Activated naive CD4-positive, alpha-beta T cell (primary cell): ENCODE measurements at places on chromosomes 6 and 20.

- DNase-seq, result no peak
Observed at GRCh38 chr6:41720262-41720620, 15.2 kb downstream of the TFEB start.

GRCh38 chr6:3287976-3288707 lies 29.4 kb downstream of the PSMG4 start:
- DNase-seq, result no peak

GRCh38 chr6:143166247-143166695 lies 105.6 kb downstream of the AIG1 start:
- DNase-seq, result no peak

- no peak for DNase-seq
Observed at GRCh38 chr6:151137542-151137941, 102.2 kb upstream of the AKAP12 start.

GRCh38 chr6:163165922-163166321 lies 248.6 kb upstream of the QKI start:
- DNase-seq, result no peak

DNA sequence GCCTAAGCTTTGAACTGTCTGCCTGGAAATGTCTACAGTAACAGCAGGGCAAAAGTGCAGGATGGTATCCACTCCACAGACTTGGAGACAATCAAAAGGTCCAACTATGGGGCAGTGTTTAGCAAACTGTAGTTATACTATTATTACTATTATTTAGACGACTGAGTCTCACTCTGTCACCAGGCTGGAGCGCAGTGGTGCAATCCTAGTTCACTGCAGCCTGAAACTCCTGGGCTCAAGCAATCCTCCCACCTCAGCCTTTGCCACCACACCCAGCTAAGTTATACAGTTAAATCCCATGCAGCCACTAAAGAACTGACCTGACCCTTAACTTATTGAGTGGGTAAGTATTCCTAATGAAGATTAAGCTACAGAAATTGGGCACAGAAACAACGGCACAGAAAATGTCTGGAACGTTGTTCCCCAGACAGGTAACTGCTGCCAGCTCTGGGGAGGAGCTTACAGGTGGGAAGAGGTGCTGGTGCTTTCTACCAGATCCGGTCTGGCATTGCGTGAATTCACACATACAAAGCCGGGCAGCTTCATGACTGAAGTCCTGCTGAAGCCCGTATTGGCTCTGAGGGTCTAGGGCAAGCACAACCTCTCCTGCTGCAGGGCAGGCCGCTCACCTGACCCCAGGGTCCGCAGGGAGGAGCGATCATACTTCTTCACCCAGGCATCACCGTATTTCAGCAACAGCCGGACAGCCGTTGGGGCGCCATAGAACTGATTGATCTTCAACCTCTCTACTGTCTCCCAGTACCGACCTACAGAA lies 27.0 kb upstream of the APMAP start:
- DNase-seq, result no peak

DNA sequence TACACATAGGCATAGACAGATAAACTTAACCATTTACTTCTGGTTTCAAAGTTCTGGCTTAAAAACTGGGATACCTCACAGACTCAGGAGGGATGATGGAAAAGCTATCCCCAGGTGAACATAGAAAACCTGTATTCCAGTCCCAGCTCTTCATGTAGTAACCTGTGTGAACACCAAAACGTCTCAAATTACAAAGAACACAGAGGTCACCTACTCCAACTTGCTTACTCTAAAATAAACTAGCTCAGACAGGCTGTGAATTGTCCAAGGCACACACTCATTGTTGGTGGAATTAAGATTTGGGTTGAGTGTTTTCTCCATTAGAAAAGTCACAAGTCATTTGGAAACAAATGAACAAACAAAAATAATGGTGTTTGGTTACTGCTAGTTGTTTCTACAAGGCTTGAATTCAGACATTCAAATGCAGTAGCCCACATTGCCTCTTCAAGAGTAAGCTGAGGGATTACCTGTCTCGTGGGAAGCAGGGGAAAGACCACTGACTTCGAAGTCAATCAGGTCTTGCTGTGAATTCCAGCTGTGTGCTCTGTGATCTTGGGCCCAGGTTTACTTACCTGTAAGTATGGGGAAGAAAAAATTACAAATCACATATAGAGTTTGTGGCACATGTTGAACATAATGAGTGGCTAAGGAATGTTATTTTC lies 48.2 kb upstream of the LRRC1 start:
- DNase-seq, result no peak

GRCh38 chr6:10535193-10535592 lies 14.0 kb downstream of the GCNT2 start:
- DNase-seq, result no peak

DNA sequence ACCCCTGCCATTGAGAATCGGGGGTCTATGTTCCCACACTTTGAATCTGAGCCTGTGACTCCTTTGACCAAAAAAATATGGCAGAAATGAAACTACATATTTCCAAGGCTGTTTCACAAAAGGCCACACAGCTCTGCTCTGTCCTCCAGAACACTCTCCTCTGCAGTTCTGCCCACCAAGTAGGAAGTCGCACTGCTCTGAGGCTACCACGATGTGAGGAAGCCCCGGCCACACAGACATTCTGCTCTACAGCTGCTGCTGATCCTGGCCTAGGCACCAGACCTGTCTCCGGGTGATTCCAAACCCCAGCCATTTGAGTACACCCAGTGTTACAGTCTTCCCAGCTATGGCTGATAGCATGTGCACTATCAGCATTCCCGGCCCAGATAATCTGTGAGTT lies 85.1 kb downstream of the LYRM4 start:
- DNase-seq, result no peak

DNA sequence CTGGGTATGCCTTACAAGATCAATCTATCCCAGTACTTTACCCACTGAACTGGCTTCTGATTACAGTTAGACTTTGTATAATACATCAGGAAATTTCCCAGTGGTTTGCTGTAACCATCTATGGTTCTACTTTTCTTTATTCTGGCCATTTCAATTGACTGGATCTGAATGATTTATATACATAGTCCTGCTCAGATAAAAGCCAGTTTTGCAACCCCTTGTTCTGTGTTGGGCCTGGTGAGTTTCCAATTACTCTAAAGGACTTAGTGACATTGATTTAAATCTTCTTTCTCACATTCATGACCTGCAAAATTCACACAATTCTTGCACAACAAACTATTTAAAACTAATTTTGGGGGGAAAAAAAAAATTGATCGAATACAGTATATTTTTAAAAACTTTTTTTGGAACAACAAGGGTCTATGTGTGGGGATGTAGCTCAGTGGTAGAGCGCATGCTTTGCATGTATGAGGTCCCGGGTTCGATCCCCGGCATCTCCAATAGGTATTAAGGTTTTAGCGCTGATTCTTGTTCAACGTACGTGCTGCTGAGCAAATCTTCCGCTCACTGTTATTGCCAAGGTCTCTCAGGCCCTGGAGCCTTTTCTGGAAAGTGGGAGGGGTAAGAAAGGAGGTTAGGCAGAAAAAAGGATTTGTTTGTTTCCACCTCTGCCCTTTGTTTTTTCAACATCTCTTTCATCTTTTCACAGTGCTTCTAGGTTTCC lies 117.5 kb downstream of the GPX5 start:
- DNase-seq, result no peak

- peak; percentile 29 for DNase-seq
Observed at GRCh38 chr20:50794181-50794845, 548 bp upstream of the BCAS4 start.

- no peak for DNase-seq
Observed at GRCh38 chr6:25402125-25402524, 123.0 kb downstream of the CARMIL1 start.

GRCh38 chr6:32685603-32686002 lies 19.1 kb upstream of the HLA-DQB1 start:
- DNase-seq, result no peak

- no peak for DNase-seq
Observed at GRCh38 chr20:44029848-44030230, 115.2 kb downstream of the TOX2 start.

- no peak for DNase-seq
Observed at GRCh38 chr20:2507875-2508630, 662 bp downstream of the ZNF343 start.

DNA sequence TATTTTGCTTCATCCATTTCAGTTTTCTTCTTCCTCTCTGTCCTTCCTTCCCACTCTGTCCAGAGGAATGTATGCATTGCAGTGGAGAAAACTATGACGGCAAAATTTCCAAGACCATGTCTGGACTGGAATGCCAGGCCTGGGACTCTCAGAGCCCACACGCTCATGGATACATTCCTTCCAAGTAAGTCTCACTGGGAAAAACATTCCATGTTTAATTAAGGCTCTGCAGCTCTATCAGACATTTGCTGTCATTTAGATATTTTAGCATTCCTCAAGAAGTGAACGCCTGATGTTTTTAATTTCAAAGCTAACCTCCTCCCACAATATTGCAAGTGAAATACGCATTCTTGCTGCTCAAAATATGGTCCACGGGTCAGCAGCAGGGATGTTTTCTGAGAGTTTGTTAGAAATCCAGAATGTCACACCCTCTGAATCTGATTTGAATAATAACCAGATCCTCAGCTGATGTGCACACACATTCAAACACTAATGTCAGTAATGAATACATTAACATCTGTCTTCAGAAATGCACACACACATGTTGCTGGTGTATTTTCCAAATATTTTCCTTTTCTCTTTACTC lies 12.8 kb downstream of the PLG start:
- DNase-seq, result no peak

GRCh38 chr6:411402-412145 lies 20.0 kb downstream of the IRF4 start:
- no peak for DNase-seq

- DNase-seq, result no peak
Observed at GRCh38 chr6:17716221-17716620, 9.5 kb upstream of the NUP153 start.

GRCh38 chr20:50547964-50548363 lies 37.8 kb downstream of the PTPN1 start:
- DNase-seq, result no peak

DNA sequence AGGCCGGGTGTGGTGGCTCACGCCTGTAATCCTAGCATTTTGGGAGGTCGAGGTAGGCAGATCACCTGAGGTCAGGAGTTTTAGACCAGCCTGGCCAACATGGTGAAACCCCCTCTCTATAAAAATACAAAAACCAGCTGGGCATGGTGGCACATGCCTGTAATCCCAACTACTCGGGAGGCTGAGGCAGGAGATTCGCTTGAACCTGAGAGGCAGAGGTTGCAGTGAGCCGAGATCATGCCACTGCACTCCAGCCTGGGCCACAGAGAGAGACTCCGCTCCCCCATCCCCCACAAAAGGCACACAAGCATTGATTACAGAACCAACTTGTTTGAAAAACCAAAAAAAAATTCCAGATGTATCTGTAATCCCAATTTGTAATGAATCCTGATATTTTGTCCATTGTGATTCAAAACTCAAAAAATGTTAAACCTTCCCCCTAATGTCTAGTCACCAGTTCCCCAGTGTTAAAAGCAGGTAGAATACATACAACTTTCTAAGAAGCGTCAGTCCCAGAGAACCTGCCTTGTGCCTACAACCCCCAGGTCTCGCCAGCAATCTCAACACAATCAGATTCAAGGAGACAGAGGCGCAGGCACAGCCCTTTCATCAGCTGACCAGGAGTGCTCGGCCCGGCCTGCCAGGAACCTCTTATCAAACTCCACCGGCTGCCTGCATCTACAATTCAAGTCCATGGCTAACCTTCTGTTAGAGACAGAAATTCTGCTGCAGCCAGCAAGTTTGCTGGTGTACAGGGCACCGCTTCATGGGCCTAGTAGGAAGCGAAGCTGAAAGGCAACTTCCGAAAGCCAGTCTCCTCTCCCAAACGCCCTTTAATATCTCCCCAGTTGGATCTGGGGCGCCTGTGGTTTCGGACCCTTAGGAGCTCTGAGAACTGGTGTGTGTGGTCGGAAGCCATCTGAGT lies 2.1 kb downstream of the EZR start:
- DNase-seq, result no peak

DNA sequence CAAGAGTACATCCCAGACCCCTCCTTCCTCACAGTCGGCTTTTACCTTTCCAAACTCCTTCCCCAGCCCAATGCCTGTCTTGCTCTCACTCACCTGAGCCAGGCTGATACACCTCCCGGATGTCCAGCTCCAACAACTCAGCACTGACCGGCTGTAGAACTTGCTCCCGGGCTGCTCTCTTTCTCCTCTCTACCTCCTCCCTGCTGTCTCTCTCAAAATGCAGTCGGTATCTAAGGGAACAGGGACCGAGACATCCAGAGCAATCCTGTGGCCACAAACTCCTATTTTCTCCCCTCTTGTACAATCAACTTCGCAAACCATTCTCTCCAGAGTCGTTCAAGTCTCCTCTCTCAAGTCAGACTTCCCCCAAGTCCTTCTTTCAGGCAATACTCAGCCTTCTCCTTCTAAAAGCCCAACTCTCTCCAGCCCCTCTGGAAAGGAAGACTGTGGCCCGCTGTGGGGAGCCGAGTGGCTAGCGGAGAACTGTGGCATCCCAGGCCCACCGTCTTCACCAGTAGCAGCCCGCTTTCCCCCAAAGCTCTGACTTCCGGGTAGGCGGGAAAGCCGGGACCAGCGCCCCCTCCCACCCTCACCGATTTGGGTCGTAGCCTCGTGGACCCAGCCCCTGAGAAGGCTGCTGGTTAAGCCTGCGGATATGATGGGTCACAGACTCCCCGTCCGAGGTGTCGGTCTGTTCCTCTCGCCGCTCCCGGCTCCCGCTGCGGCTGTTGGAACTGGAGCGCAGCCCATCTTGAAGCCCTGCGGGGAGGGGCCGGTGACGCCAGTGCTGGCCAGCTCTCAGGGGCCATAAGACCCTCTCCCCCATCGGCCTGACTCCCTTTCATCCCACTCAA lies 1.1 kb downstream of the GNL1 start:
- DNase-seq, result no peak

GRCh38 chr6:160837146-160837545 lies 135.1 kb downstream of the PLG start:
- DNase-seq, result no peak

GRCh38 chr6:73349311-73349710 lies 4.8 kb downstream of the DPPA5 start:
- no peak for DNase-seq

GRCh38 chr20:11229772-11230171 lies 556.0 kb upstream of the JAG1 start:
- DNase-seq, result no peak

DNA sequence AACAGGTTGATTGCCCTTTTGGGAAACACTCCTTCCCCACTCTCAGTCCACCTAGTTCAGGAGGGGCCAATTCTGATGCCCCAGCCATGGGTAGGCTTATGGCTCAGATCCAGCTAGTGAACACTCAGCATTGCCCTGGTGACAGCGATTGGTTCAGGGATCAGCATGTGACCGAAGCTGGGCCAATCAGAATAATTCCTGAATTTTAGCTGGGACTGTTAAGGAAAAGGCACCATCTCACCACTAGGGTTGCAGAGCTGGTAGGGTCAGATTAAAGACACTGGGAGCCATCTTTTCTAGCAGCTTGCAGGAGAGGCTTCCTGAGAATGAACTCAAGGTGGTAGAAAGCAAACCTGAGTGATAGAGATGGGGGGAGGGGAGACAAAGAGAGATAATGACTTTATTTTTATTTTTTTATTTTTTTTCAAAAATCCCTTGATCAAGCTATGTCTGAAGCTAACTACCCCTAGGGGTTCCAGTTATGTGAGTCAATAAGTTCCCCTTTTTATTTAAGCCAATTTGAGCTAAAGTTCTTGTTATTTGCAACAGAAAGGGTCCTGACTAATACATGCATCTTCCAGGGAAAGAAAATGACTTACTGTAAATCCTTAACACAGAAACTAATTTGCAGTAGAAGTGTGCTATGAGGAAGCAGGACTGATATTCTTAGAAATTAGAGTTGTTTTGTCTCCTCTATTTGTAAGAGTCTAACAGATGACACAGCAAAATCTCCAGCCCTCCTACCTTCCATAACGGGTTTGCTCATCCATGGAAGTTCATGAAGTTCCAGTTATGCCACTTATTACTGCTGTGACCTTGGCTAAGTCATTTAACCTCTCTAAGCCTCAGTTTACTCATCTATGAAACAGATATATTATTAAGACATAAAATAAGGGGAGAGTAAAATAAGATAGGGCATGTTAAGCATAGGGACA lies 44.7 kb downstream of the EYA2 start:
- no peak for DNase-seq
